ENCODE measurements at places on chromosomes 6 and 20. TPM values are rescaled to one million over a fixed set of nuclear protein-coding genes. Genes with fewer than 3 reads are reported as not detected.

FAM83C gene
- total RNA-seq = not detected

- H3K4me1 ChIP-seq = no peaks in the 10 kb centered on the region
- H3K36me3 ChIP-seq = no peaks in the 10 kb centered on the region
- no peak overlapping the region for H3K4me3 ChIP-seq
- DNase-seq = no peak
- H3K27me3 ChIP-seq = peaks cover 36% of the 10 kb centered on the region
These were observed 24.0 kb upstream of the PHACTR3 start for GRCh38 chr20:59580146-59580946.

DNA sequence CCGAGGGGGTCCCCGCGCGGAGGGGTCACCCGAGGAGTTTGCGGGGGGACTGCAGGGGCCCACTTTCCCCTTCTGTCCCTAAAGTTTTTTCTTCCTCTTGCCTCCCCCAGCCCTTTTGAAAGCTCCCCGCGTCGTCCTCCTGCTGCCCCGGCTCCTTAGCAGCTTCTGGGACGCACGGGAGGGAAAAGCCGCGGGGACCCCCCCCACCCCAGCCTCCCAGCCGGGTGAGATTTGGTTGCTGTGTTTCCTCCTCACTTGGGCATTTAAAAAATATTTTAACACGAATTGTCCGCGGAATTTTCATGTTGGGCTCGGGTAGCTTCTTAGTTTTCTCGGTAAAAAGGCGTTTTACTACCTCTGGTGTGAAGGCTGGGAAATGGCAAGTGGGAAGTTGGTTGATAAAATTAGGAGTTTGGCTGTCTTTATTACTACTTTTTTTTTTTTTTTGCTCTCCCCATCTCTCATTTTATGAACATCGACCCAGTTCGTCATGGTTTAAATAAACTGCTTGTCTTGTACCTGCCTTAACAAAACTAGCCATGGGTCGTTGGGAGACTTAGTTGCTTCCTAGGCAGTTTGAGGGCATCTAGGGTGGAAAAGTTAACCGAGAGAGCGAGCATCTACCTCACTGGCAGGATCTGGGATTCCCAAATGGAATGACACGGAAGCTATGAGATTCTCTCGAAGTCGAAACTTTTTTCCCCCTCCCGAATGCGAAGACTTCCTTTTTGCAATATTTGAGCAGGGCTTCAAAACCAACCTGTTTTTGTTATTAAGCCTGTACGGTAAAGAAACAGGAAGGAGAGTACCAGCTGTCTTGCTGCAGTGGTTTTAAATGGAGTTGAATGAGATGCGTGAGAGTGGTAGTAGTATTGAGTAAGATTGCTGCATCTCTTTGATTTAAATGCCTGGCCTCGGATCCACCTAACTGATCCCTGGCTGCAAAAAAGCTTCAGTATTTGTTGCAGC lies 868 bp downstream of the NCOA3 start:
- H3K27ac ChIP-seq = peak overlapping the region; percentile 65
- DNase-seq = no peak
- H3K4me1 ChIP-seq = peaks cover 75% of the 10 kb centered on the region

DNA sequence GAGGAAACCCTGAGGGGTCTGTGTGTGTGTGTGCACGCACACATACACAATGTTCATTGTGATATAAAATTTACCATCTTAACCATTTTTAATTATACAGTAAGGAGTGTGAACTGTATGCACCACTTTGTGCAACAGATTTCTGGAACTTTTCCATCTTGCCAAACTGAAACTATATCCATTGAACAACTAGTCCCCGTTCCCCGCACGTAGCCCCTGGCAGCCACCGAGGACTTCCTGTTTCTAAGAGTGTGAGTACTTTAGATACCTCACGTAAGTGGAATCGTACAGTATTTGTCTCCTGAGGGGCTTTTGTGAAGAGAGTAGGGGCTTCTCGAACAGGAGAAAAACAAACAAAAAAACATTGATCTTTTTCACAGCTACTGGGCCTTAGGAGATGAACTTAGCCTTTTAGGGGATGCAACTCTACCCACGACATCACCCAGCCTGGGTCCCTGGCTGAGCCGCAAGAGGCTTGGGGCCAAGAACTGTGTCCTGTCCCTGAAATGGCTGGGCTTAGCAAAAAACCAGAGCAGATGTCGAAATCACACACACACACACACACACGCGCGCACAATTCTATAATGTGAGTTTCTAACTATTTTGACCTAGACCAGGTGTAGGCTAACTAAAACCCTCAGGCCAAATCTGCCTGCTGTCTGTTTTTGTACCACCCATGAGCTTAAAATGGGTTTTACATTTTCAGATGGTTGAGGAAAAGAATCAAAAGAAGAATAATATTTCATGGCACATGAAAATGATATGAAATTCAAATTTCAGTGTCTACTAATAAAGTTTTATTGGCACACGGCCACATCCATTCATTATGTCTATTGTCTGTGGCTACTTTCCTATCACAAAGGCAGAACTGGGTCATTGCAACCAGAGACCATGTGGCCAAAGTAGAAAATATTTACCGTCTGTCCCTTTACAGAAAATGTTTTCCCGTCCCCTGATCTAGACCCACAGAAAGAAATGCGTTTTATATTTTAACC lies 144.2 kb downstream of the EYA2 start:
- no peaks in the 10 kb centered on the region for H3K4me1 ChIP-seq
- H3K4me3 ChIP-seq = no peak overlapping the region
- H3K27ac ChIP-seq = no peak overlapping the region

All from activated T-cell treated with anti-CD3 and anti-CD28 coated beads, Interleukin-2, amount 50 U/mL, for 72 hours (primary cell).